ENCODE measurements at places on chromosomes 12 and 14. TPM values are rescaled to one million over a fixed set of nuclear protein-coding genes. Genes with fewer than 3 reads are reported as not detected.

NXPH4 gene
- 5.7 TPM for total RNA-seq

LRFN5 gene
- total RNA-seq: 2.1 TPM

ARF3 gene
- total RNA-seq: 87.7 TPM

PLCZ1 gene
- not detected for total RNA-seq

- DNase-seq: peak; percentile 49
Measured at GRCh38 chr12:117521346-117521745, 159.9 kb upstream of the NOS1 start.

DNA sequence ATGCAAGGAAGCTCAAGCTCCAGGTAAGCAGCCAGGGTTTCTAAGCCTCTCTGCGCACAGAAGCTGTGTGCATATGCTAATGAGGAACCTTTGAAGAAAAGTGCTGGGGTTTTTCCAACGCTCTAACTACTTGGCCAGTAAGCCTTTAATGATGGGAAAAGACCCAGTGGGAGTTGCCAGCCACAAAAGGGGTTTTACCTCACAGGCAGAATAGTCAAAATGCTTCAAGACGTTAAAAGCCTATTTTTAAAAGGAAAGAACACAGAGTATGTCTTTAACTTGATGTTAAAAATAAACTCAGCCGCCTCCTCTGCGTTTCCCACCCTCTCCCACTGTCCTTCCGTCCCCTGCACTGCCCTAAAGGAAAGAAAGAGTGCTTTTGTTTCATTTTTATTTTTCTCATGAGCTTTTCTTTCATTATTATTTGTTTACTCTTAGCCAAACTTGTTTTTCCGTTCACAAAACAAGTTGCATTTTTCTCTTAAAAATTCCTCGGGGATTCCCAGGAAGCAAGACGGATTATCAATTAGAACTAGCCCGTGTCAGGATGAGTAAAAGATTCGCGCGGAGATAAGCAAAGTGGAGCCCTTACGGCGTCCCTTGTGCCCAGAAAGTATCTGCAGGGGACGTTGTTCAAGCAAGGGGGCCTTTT, 209.8 kb upstream of the NUDT4 start:
- DNase-seq: peak; percentile 38

DNA sequence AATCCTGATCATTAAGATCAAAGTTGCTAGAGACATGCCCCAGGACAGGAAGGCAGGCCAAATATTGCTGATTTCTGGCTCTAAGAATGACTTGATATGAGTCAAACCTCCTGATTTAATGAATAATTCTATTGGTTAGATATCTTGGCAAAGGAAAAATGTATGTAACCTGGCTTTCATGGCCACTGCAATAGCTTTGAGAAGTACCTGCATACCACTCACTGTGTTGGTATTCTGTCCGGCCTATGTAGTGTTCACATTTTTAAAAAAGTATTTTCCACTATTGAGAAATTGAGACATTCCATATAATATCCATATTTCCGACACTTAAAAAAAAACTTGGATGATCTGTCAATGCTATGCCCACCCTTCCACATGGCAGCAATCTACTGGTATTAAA, 283.1 kb upstream of the SOX5 start:
- no peak for DNase-seq

DNA sequence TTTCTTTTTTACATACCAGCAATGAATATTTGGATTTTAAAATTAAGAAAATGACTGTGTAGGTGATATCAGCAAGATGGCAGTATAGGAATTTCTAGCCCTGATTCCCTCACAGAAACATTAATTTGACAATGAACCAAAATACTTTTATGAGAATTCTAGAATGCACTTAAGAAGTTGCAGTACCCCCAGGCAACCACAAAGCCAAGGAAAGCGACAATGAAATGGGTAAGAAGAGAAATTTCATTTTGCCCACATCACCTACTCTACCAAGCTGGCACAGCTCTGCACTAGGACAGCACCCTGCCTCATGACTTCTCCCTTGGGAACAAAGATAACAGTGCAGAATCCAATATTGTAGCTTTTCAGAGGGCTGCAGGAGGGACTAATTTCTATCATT, 6.6 kb downstream of the OR9K2 start:
- no peak for DNase-seq

DNA sequence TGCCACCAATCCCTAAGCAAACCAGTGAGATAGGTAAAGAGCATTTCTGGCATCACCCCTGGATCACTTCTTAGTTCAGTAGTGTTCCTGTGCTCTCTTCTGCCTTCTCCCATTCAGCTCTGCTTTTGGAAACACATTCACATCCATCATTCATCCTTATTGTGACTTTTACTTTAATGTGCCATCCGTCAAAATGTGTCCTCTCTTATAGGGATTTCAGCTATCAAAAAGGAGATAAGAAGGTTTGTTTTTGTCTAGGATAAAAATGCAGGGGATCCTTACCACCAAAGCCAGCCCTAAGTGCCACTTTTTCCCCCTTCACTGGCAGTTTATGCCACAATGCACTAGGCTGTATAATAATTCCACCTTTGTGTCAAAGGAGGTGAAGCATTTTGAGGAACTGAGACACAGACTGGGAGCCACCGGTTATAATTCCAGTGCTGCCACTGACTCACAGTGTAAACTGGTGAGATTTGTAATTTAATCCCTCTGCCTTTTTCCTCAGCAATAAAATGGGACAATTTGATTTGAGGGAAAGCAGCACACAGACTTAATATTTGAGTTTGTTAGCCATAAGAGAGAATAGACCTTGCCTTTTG, 158.6 kb downstream of the PAX9 start:
- DNase-seq: peak; percentile 9

DNA sequence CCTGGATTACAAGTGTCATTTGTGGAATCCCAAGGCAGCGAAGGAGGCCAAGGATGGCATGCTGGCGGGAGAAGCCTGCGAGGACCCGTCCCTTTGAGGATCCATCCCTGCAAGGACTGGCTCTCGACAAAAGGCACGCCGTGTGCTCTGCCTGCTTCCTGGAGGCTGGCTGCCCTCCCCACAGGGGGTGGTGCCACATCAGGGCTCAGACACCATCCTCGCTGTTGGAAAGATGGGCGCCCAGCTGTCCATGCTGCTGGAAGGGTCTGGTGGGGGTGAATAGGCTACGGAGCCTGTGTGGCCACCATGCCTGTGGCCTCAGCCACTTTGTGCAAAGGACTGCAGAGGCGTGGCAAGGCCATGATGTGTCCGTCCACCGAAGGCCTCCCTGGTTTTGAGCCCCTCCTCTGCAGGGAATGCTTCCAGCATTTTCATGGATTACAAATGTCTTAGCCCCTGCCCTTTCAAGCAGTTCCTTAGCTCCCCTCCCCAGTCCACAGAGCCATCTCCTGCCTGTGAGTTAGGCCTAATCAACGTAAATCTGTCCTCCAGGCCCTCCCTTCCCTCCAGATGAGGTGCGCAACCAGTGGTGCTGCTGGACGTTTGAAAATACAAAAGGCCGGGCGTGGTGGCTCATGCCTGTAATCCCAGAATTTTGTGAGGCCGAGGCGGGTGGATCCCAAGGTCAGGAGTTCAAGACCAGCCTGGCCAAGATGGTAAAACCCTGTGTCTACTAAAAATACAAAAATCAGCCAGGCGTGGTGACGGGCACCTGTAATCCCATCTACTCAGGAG, 22.1 kb downstream of the ZBTB42 start:
- DNase-seq: no peak

- no peak for DNase-seq
Measured at GRCh38 chr12:84741031-84741430, 171.6 kb downstream of the SLC6A15 start.

CLEC4D gene
- total RNA-seq: not detected

SLC39A2 gene
- total RNA-seq: not detected

MYBPC1 gene
- not detected for total RNA-seq

GRCh38 chr12:74381958-74382357, 155.7 kb upstream of the ATXN7L3B start:
- DNase-seq: no peak

EML5 gene
- total RNA-seq: not detected

DNA sequence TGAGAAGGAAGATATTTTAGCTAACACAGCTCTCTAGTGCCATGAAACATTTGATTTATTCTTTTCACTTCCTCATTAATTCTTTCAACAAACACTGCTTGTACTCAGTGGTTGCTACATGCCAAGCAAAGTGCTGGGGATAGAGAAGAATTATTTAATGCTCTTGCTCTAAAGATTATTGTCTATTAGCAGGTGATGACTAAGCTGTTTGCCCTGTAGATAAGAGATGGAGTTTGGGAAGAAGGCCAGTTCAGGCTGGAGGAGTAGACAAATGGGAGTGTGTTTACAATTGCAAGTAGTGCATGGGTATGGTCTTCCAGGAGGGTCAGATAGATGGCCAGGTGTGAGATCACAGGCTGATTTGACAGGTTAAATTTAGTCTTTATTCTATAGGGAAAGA, 99.8 kb upstream of the SEL1L start:
- DNase-seq: no peak

TAS2R30 gene
- 0.13 TPM for total RNA-seq

GRCh38 chr12:132458846-132459641, 30.9 kb upstream of the FBRSL1 start:
- no peak for DNase-seq
